ENCODE measurements at places on chromosomes 5 and 9.

DNA sequence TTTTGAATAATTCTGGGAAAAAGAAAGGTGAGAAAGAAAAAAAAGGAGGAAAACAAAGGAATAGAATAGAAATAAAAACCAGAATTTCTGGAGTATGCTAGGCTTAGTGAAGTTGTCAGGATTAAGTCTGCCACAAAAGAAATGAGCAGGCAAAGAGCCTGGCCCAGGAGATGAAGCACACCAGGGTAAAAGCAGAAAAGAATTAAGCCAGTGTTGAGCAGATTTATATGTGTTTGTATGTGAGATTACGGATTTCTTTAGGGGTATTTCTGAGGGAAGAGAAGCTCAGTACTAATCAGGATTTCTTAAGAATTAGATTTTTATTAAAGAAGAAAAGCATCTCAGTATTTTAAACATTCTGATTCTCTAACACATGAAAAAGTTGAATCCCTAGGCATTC lies 74.5 kb downstream of the MRPS27 start:
- no peak for DNase-seq

DNA sequence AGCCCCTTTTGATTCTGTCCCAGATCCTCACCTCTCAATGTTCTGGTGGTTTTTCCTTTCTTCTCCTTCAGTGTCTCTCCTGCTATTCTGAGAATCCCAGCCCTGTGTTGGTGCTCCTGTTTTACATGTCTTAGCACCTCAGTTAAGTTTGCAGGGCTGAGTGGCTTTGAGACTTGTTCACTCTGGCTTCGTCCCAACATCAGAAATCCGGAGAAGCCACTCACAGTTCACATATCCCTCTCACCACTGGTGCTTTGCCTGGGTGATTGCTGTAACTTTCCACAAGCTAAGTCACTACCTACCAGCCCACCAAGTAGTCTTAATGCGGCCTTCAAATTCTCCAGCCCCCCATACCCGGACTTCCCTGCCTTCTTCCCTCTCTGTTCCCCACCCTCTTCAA lies 40.2 kb downstream of the CYFIP2 start:
- DNase-seq: no peak

DNA sequence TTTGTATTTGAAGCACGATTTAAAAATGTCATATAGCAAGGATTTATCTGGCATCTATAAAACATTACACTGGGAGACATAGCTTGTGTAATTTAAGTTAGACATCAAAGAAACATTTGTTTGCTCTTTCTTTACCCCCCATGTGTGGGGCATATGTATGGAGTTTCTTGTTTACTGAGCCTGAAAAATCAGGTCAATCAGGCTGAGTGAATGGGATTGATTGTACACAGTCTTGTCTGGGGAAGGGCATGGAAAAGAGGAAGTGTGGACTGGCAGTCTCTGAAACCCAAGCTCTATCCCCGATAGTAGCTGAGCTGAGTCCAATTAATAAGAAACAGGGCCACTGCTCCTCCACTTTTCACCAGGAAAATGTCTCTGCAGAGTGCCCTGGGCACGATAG lies 49.4 kb downstream of the SLC46A2 start:
- no peak for DNase-seq

DNA sequence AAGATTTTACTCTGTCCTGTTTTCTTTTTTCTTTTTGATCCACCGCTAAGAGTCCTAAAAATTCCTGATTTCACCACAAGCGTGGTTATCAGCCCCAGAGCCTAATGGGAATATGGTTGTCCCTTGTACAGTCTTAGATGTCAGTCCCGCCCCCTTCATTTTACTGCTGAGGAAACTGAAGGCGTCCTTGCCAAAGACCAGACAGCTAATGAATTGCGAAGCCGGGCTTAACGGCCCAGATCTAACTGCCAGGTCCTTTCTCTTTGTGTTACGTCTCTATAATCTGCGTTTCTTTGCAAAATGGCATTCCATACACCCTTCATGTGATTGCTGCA lies 497 bp downstream of the NSA2 start:
- DNase-seq: no peak

DNA sequence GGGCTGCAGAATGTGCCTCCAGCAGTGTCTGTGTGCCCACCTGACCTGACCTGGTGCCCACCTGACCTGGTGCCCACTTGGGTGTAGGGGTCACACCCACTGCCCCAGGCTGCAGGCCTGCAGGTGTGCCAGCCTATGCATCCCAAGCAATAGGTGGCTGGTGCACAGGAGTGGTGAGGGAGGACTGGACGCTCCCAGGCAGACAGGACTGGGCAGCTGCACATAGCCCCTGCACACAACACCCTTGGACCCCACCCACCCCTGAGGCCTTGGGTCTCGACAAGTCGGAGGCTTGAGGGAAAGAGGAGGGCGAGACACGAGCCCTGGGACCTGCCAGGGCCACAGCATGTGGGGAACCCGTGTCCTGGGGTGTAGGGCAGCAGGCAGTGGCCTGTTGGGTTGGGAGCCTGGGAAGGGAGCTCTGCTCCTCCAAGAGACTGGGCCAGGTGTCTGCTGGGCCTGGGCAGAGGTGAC lies 10.8 kb upstream of the NRARP start:
- DNase-seq: no peak

GRCh38 chr9:134055981-134056461 lies 11.8 kb downstream of the BRD3 start:
- DNase-seq: no peak

- DNase-seq: no peak
Measured at GRCh38 chr5:164412531-164412930, 907.1 kb downstream of the MAT2B start.
